ENCODE measurements at places on chromosomes 5 and 9.

DNA sequence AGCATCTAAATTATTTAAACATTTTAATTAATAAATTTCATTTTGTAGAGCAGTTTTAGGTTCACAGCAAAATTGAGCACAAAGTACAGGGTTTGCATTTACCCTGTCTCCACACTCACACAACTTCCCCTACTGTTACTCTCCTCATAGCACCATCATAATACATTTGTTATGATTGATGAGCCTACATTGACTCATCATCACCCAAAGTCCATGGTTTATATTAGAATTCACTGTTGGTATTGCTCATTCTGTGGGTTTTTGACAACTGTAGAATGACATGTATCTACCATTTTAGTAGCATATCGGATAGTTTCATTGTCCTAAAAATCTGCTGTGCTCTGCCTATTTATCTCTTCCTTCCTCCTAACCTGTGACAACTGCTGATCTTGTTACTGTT, 411.1 kb upstream of the MPDZ start:
- DNase-seq = no peak

- DNase-seq = no peak
Observed at GRCh38 chr9:16825971-16826625, 44.4 kb downstream of the BNC2 start.

GRCh38 chr9:76895186-76895585, 10.7 kb downstream of the PRUNE2 start:
- DNase-seq = no peak

GRCh38 chr5:13976867-13977830, 32.7 kb upstream of the DNAH5 start:
- no peak for DNase-seq

- DNase-seq = no peak
Observed at GRCh38 chr5:35061211-35061770, 13.5 kb upstream of the AGXT2 start.

DNA sequence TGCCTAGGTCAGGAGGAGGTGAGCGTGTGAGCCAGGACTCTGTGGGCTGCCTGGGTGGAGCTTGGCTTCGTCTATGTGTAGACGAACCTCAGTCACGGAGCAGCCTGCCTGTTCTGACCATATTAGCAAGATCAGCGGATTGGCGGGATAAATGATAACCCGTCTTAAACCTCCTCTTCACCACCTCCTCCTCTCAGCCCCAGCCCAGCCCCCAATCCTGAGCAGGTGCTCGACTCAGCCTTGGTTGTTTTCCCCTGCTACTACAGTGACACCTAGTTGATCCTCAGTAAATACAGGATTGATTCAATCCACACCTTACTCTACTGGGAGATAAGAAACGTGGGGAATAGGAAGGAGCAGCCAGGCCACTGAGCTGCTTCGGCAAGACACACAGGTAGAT, 286.1 kb downstream of the IRX2 start:
- no peak for DNase-seq

GRCh38 chr5:152855441-152855840, 450.4 kb upstream of the NMUR2 start:
- DNase-seq = no peak

GRCh38 chr5:172322028-172322965, 38.7 kb upstream of the UBTD2 start:
- no peak for DNase-seq

- DNase-seq = peak; percentile 19
Observed at GRCh38 chr9:109469646-109470358, 28.3 kb downstream of the PTPN3 start.

- DNase-seq = no peak
Observed at GRCh38 chr9:88816141-88816540, 175.1 kb upstream of the S1PR3 start.

DNA sequence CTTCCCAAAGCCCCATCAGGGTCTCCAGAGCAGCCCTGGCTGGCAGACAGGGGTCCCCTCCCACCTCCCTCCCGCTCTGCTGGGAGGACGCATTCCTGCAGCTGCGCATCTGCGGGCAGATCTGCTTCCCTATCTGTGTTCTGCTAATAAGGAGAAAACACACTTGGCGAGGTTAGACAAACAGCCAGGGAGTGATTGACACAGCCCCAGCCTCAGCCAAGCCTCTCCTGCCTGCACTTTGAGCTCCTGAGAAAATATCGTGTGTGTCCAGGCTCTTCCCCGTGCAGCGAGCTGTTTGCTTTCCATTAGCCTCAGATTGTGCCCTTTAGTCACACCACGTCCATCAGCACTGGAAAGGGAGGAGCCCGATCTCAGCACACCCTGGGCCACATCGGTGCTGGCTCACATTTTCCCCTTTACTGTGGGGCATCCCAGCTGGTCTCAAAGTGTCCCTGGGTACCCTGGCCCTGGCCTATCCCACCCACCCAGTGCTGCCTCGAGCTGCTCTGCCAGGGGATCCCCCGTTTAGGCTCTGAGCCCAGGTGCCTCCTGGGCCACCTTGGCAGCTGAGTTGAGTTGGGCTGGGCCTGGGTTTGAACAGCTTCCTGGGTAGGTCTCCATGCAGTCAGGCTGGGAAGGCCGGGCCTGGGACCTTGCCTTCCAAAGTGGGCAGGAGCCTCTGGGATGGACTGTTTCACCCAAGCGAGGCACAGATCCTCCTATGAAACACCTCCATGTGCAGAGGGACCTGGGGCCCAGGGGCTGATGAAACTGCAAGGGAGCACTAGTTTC, 61.1 kb downstream of the BARX1 start:
- DNase-seq = no peak

DNA sequence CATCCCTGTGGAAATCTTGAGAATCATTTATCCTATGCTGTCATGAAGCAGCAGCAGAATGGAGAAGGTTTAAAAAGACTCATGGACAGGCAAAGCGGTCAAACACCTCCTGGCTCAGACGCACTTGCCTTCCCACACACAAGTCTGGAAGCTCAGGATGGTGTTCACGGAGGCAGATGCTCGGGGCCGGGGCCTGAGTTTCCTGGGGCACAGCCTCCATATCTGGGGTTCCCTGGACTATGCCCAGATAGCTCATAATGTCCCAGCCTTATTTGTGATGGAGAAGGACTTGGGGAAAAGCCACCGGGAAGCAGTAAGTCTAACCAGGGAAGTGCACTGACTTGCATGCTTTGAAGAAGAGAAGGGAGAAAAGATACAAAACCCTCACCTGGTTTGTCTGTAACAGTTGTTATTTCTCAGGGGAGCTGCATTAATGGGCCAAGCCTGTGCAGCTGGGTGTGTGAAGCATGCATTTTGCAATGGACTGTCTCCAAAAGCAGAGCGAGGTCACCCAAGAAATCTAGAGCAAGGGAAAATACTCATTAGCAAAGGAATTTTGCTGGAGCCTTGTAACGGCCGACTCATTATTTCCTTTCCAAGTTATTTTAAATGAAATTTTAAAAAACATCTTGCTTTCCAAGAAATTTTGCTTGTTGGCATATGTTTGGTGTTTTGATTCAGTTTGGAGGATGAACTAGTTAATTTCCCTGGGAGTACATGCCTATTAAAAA, 3.4 kb downstream of the S1PR3 start:
- DNase-seq = no peak

- no peak for DNase-seq
Observed at GRCh38 chr9:135924628-135925338, 17.4 kb upstream of the CAMSAP1 start.

DNA sequence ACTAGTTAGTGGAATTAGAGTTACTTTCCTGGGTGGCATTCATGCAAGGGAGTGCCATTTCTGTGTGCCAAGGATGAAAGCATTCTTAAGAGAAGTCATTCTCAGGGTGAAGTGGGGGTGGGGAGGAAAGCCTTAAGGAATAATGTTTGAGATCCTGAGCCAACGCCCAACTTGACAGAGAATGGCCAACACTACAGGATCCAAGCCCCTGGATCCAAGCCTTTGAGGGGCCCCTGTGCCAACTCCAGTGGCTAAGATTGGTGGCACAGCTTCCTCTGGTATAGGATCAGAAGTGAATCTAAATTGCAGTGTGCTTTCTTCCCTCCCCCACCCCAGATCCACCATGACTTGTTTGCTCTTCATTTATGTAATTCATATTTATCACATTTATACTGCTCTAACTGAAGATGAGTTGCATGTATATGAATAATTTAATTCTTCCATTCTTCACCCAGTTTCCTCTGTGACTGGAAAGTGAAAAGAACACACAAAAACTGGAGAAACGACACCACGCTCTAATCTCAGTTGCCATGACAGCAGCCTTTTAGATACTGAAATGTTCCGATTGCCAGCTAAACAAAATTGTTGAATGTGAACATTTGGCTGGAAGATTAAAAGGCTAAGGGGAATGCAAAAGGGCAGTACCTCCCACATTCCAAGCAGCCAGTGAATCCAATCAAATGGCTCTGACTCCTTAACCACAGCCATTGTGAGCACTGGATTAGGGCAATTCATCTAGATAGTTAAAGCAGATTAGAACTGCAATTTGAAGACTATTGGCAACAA, 4.5 kb downstream of the ZNF608 start:
- no peak for DNase-seq

- DNase-seq = no peak
Observed at GRCh38 chr5:59816654-59817300, 76.7 kb downstream of the PDE4D start.

GRCh38 chr5:154516475-154516874, 38.4 kb upstream of the HAND1 start:
- no peak for DNase-seq

- no peak for DNase-seq
Observed at GRCh38 chr5:54867310-54867944, 118.0 kb downstream of the ESM1 start.

DNA sequence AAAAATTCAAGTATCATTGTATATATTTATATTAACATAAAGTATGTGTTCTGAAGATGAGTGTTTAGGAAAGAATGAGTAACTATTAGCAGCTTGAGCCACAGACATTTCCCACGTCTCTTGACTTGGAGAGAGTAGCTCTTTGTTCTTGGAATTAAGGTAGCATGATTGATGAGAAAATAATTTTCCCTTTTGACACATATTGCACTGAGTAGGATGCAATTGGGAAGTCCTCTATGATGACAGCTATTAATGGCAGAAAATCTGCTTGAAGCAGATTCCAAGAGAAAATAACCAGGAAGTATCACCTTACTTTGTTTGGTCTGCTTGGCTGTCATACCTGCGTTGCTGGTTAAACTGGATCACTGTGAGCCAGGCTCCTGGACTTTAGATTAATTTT, 204.8 kb downstream of the TLE4 start:
- DNase-seq = no peak

DNA sequence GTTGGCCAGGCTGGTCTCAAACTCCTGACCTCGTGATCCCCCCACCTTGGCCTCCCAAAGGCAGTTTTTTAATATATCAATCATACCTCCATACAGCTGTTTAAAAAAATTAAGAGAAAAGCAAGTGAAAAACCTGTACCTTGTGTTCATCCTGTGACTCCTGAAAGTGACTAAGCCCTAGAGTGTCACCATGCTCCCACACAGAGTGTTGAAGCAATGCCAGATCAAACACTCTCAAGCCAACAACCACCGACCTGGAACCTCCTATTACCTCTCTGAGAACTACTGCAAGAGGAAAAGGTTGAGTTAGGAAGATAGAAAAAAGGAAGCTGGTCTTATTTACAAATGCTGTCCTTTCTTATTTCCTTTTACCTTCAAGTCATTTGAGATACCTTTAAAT, 123.5 kb downstream of the RASEF start:
- DNase-seq = no peak

GRCh38 chr5:113606298-113607134, 93.0 kb downstream of the YTHDC2 start:
- DNase-seq = no peak

All from hypothalamus (tissue), 51 donors.